Hematopoietic multipotent progenitor cell (in vitro differentiated cells): ENCODE measurements at places on chromosomes 5 and 9. TPM values are rescaled to one million over a fixed set of nuclear protein-coding genes. Genes with fewer than 3 reads are reported as not detected.

AIF1L gene
- 4.8 TPM for total RNA-seq

ADAMTS16 gene
- not detected for total RNA-seq

MARCOL gene
- not detected for total RNA-seq

OR2S2 gene
- not detected for total RNA-seq

TLN1 gene
- 414 TPM for total RNA-seq

PDLIM4 gene
- 1.6 TPM for total RNA-seq

SLC34A3 gene
- not detected for total RNA-seq

CTNND2 gene
- not detected for total RNA-seq

SEMA6A gene
- total RNA-seq, result 0.27 TPM

LMX1B gene
- total RNA-seq, result under 0.01 TPM

GZMA gene
- not detected for total RNA-seq

FBLL1 gene
- 0.54 TPM for total RNA-seq

CCIN gene
- total RNA-seq, result 1.3 TPM

MACIR gene
- total RNA-seq, result 11.3 TPM

WNK2 gene
- under 0.01 TPM for total RNA-seq

PHYHD1 gene
- 3.2 TPM for total RNA-seq

CCDC171 gene
- total RNA-seq, result 12.4 TPM

ADAMTSL1 gene
- total RNA-seq, result under 0.01 TPM

CXCL14 gene
- under 0.01 TPM for total RNA-seq

TMC1 gene
- not detected for total RNA-seq

IQGAP2 gene
- 86.2 TPM for total RNA-seq

TRPM3 gene
- total RNA-seq, result under 0.01 TPM

CDH18 gene
- total RNA-seq, result not detected

BARHL1 gene
- not detected for total RNA-seq

MEIKIN gene
- total RNA-seq, result not detected

ZNF454 gene
- total RNA-seq, result 0.54 TPM

AGXT2 gene
- total RNA-seq, result not detected

PCDHGA12 gene
- 2.2 TPM for total RNA-seq

SLC2A8 gene
- 14.5 TPM for total RNA-seq

NOXA1 gene
- 4.6 TPM for total RNA-seq

PKD2L2 gene
- total RNA-seq, result under 0.01 TPM

DENND1A gene
- 56.8 TPM for total RNA-seq

AFAP1L1 gene
- total RNA-seq, result 1.9 TPM

MORN5 gene
- 0.27 TPM for total RNA-seq

RALGPS1 gene
- total RNA-seq, result 1.6 TPM

SPINK1 gene
- total RNA-seq, result not detected

CD74 gene
- total RNA-seq, result 2,842 TPM

SLC6A3 gene
- not detected for total RNA-seq

SLCO6A1 gene
- total RNA-seq, result not detected

SREK1IP1 gene
- 4.3 TPM for total RNA-seq

PCDHB5 gene
- under 0.01 TPM for total RNA-seq

LHX3 gene
- total RNA-seq, result 0.27 TPM

SPINK4 gene
- total RNA-seq, result not detected

SURF1 gene
- 22.9 TPM for total RNA-seq
